Aorta (tissue), 5 donors: ENCODE measurements at places on chromosomes 7 and 10.

DNA sequence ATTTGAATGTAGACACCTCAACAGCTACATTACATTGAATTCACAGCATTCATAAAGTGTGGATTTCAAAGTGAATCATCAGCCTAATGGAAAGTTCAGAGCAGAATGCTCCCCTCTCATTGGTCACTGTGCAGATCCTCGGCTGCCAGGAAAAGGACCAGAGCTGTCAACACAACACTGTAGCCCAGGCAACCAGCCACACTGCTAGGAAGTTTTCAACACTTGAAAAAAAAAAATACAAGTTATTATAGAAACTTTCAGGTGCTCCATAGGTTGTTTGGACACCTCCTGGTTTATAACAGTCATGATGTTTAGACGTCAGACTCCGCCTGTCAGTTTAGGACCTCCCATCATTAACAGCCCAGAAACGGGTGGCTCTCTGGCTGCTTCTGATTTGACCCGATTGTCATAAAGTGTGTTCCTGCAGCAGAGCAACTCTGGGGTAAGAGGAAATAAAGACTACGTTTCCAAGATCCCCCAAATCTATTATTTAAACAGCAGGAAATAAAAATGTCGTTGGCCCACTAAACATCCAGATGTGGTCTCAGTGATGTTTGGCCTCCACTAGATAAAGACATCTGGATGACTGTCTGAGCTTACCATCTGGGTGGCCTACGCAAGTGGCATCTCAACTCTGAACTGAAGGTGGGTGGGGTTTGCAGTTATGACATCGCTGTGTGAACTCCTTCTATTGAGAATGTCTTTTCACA, 117.4 kb downstream of the CABCOCO1 start:
- peak; percentile 89 for DNase-seq

- no peak for DNase-seq
Observed at GRCh38 chr10:112356686-112357085, 17.2 kb upstream of the ACSL5 start.

DNA sequence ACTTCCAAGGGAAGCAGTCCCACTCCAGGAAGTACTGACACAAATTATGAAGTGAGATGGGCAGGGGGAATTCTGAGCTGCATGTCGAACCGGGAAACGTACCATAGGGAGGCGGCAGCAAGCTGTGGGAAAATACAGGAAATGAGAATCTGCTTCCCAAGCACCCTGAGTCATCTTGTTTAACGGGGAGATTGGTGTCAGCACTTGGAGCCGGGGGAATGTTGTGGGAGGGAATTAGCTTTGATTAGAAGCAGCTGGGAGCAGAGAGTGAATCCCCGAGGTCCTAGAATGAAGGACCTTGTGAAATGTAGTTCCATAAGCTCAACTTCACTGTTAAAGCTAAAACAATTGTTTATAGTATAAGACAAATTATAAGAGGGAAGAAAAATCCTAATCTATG, 141.4 kb upstream of the PRKCQ start:
- DNase-seq: no peak

DNA sequence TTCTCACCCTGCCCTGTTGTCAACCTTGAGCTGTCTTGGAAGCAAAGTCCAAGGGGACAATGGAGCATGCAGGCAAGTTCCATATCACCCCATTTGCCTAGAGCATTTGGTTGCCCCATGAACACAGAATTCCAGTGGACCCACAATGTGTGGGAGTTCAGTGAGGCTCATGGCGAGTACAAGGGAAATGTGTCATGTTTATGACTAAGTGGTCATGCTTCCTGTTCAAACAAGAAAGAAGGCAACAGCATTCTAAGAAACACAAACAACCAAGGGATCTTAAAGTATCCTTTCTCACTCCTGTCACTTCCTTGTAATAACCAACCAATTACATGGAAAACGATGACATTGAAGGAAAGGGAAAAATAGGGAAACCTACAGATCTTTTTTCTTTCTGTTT, 513.0 kb downstream of the INHBA start:
- DNase-seq: no peak

DNA sequence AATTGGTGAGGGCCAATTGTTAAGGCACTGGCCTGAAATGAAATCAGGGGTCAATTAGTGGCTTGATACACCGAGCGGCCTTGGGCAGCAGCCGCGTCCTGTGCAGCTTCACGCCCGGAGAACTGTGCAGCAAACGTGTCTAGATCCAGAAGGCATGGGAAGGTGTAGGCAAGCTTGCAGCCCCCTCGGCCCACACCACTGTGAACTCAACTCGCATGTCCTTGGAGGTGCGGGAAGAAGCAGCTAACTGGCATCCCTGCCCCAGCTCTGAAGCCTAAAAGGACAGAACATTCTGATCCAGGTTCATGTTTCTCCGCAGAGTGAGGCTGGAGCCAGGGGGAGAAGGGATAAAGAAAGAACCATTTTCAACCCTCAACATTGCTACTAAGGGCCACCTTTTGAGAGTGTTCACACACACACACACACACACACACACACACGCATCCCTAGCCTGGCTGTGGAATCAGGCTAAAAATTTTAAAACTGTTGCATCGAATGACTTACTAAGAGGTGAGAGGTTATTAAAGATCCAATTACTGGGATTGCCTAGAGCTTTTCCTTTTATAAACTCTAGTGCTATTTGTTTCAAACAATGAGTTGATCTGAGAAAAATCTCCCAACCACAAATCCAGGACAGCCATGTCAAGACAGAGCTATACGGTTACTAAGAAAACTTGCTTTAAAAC, 104.0 kb downstream of the PARP12 start:
- no peak for DNase-seq

DNA sequence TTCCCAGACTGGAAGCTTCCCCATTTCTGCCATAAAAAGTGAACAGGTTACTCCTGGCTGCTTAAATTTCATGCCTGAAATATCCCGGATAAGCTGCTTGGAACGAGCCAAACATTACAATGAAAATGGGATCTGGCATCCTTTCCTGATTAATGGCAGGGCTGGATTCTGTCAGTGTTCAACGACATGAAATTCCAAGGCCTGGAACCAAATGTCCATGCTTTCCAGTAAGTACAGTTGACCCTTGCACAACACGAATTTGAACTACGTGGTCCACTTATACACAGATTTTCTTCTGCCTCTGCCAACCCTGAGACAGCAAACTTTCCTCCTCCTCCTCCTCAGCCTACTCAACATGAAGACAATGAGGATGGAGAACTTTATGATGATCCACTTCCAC, 65.4 kb downstream of the SGMS1 start:
- no peak for DNase-seq

- DNase-seq: no peak
Observed at GRCh38 chr10:130368761-130369560, 232.8 kb downstream of the GLRX3 start.

- DNase-seq: no peak
Observed at GRCh38 chr10:46288601-46289206, 1.9 kb downstream of the ANTXRL start.

- DNase-seq: no peak
Observed at GRCh38 chr7:158685693-158686092, 18.9 kb downstream of the NCAPG2 start.

- peak; percentile 82 for DNase-seq
Observed at GRCh38 chr10:119667562-119668328, 16.6 kb downstream of the BAG3 start.

DNA sequence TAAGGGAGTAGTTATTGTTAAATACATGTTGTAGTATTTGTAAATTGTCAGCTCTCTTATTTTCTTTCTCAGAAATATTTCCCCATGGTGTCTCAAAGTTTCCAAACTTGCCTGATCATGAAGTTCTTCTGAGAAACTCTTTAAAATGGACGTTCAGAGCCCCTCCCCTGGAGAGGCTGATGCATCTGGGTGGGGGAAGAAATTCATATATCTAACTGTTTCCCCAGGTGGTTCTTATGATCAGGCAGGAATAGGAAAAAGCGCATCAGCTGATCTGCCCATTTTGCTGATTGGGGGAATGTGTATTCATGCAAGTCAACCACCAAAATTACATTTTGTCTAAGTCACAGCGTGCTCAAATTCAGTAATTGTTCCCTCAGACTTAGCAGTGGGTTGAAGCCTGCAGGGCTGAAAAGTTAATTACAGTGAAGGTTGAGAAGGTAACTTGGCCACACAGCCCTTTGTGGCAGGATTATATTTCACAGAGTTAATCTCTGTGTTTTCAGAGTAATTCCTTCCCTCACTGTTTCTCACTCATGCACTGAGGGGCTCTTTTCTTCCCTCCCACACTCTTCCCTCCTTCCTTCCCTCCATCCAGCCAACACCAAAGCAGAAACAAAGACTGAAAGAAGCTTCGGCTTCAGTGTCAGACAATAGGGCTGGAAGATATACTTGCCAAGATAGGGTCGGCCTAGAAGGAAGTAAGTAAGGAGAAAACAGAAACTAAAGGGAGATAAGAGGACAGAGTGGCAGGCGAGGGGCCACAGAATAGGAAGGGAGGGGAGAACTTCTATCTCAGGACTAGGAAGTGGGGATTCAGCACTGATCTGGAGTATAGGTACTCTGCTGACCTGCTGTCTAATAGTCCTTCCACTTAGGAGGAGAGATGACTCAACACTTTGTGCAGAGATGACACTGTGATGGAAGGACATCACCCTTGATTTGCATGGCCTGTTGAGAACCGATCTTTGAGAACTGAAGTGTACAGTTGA, 50.5 kb upstream of the STARD3NL start:
- no peak for DNase-seq

DNA sequence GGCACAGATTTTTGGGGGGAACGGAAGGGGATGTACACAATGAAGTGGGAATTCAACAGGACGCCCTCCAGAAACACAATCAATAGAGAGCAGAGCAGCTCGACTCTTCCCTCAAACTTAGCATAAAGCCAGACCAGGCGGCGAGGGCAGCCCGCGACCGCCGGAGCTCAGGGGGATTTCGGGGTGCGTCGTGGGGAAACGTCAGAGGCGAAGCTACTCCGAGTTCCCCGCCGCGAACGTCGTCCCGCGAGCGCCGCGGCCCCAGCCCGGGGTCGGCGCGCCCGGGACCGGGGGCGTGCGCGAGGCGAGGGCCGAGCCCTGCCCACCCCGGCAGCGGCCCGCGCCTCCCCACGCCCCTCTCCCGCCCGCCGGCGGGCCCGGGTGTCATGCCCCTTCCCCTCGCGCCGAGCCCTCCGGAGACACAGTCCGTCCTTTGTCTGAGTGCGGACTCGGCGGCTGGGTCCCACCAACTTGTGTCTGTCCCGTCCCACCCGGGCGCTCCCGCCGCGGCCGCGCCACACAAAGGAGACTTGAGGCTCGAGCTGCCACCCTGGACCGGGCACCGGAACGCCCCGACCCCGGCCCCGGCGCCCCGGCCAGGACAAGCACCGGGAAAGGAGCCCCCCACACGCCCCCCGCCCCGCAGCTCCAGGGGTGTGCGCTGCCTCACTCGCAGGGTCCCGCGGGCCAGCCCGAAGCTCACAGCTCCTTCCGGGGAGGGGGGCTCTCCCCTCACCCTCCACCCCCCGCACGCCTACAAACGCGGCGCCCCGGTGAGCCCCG, 634 bp downstream of the EZH2 start:
- peak; percentile 85 for DNase-seq
